Activated CD4-positive, alpha-beta T cell treated with anti-CD3 and anti-CD28 coated beads, Interleukin-2, Interleukin-6, amounts not matched to agents 100 ng/mL and 50 ng/mL, durations not matched to agents 16 hours and 8 hours (primary cell): ENCODE measurements at places on chromosomes 1 and 21.
A peak's percentile ranks its signal among the peaks of the same experiment; 100 is the strongest.

DNA sequence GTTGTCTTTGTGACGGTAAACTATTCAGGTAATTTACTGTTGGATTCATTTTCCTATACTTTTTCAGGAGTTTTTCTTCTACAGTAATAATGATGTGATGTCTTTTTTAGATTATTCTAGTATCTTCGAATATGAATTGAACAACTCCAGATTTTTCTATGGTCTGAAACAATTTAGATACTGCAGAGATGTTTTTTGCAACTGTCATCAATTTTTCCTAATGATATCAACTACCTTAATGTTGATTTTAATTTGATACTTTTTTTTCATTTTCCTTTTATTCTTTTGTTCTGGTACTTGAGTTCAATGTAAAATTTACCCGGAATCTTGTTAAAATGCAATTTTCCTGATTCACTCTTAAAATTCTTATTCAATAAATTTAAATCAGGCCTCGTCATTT, 110.4 kb downstream of the KCNT2 start:
- DNase-seq: no peak

DNA sequence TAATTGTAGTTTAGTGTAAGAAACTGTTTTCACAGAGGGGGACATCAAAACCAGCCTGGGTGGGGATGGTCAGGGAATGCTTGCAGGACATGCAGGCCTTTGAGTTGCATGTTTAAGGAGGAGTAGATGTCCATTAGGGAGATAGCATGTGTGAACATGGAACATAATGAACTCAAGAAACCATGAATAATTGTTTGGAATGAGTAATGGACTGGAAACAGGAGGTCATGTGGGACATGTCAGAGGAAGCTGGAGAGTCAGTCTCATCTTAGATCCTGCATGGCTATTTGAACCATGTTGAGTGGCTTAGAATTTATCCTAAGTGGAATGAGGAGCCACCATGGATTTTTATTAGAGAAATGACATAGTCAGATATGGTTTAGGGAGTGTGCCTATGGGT, 86.4 kb downstream of the RPE65 start:
- no peak for DNase-seq

GRCh38 chr1:182069028-182069466, 7.5 kb upstream of the ZNF648 start:
- DNase-seq: peak; percentile 54

DNA sequence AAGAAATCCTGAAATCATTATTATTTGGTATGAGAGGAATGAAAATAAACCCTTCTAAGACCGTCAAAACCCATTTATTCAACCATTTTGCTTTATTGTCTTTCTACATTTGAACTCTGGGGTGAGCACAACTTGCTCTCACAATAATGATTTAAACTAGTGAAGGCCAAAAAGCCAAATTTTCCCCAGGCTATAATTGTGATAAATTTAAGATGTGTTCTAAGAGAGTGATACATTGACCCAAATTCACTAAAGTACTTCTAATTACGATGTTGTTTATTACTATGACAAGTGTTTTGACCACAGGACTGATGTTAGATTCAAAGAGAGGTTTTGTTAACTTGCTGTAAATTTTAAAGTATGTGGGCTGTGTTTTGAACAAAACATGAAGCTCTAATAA, 670.9 kb upstream of the NR5A2 start:
- DNase-seq: no peak

GRCh38 chr21:28938726-28939125, 54.0 kb downstream of the LTN1 start:
- DNase-seq: no peak

DNA sequence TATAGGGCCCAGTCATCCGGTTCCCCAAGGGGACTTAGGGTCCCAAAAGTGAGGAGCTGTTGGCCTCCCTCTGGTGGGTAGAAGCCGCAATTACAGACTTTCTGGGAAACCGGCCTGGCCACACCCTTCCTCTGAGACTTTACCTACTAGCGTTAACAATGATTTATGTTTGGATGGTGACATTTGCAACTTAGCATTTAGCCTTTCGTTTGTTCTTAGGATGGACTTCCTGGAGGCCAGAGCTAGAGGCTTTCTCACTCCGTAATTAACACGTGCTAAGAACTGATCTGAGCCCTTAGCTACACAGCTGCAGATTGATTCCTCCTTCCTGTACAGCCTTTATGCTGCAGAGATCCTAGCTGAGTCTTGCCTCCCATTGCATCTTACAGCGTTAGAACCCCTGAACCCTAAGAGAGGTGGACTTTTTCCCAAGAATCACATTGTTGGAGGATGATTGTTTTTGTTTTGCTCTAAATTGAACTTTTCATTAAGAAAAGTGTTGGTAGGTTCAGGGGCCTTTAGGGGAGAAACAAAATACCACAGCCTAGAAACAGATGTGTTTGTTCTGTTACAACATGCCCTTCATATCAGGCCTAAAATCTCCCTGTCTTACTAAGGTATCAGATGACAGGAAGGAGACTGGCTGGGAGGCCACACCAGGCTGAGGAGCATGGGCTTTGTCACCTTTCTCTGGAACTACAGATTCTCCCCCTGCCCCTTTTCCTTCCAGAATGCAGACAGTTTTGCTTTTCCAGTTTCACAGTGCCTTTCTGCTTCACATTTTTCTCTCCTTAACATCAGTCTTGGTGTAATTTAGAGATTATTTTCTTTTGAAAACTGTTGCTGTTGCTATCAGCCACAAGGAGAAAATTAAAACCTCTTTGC, 1.9 kb downstream of the S100A11 start:
- peak; percentile 86 for DNase-seq

DNA sequence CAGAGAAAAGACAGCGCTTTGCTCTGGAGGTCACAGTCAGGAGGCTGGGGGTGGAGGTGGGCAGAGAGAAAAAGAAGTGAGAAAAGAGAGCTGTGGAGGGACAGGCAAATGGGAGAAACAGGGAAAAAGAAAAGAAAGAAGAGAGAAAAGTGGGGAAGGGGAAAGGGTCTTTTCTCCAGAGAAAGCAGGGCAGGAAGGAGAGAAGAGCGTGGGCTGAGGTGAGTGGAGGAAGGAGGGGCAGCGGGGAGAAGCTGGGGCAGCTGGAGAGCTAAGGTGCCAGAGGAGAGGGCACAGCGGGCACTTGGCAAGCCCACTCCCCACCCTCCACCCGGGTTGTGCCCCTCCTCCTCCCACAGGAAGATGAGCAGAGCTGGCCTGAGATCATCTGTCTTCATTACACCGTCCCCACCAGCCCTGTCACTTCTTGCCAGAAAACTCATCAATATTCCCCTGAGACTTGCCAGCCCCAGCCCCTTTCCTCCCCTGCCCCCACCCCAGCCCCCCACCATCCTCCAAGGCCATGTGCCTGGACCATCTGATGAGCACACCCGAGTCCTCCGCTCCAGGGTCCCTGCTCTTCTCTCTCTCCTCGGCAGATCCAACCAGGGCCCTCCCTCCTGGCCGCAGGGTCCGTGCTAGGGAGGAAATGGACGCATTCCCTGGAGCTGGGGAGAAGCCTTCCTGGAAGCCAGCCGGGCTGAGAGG, 17.0 kb upstream of the BLACAT1 start:
- DNase-seq: no peak

- DNase-seq: no peak
These were observed 6.5 kb downstream of the CACHD1 start for GRCh38 chr1:64476251-64476952.

GRCh38 chr1:61779231-61779630, 37.0 kb downstream of the PATJ start:
- DNase-seq: no peak

- DNase-seq: peak; percentile 45
These were observed 19.0 kb downstream of the BTG2 start for GRCh38 chr1:203324105-203325025.

- no peak for DNase-seq
These were observed 6.4 kb upstream of the AGL start for GRCh38 chr1:99843760-99844159.

DNA sequence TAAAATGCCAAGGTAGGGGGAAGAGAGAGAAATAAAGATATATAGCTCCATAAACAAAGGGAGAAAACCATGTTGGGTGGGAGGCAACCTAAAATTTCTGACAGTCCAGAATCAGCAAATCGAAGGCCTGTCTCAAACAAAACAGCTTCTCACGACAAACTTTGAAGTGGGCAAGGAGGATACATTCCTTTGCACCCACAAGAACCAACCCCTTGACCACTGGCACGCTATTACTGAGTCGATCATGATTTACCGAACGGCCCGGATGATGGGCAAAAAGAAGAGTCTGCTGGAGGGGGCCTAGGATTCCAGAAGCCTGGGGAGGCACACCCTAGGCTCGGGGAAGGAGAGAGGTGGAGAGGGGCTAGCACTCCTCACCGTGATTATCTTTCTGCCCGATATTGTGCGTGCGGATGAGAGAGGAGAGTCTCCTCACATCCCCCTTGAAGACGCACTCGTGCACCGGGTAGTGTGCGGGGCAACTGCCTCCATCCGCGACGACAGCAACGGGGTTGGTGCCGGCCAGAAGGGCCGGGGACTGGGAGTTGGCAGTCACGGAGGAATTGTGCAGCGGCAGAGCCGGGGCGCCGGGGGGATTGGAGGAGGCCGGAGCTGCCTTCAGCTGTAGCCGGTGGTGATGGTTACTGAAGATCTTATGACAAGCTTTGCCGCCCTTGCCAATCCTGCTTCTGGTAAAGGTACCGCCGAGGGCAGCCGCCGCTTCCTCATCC, 756 bp downstream of the ANKRD13C start:
- DNase-seq: peak; percentile 73

- DNase-seq: no peak
These were observed 1300.0 kb downstream of the PLA2G4A start for GRCh38 chr1:188128761-188129160.

GRCh38 chr1:185598332-185598731, 135.9 kb upstream of the HMCN1 start:
- DNase-seq: no peak

DNA sequence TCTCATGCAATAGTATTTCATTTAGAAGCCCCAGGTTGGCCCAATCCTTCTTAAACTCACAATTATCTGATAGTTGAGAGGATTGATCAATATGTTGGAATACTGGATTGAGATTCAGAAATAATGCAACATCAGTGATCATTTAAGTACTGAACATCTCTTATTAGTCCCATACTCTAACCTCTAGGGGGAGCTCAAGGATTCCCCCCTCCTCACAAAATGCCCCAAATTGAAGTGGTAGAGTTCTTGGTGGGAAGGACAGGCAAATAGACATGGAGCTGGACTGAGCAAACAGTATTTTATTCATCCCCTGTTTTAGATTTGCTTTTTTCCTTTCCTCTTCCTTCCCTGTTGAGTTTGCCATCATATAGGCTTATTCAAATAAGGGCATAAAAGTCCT, 62.8 kb downstream of the NGF start:
- peak; percentile 22 for DNase-seq

GRCh38 chr1:214186103-214186824, 94.7 kb upstream of the SMYD2 start:
- no peak for DNase-seq

- no peak for DNase-seq
These were observed 137.8 kb downstream of the GALNT2 start for GRCh38 chr1:230204842-230205241.

GRCh38 chr21:31222142-31222541, 121.9 kb downstream of the TIAM1 start:
- no peak for DNase-seq

DNA sequence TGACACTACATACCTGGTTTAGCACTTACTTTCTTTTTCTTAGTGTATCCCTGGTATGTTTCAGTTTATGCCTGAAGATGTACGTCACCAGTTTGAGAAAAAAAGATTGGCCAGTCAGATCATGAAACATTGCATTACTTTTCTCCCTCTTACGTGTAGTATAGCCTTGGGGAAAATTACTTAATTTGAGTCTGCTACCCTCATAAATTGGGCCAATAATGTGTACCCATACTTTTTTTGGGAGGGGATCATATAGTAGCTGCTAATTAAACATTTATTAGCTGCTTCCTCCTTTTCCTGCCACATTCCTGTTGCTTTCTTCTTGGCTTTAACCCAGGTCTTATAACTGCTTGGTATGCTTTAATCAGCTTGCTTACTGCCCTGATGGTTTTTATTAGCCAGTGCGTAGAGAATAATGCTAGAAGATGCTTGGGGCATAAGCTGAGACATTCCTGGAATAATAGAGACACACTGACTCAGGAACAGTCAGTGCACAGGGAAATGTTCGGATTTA, 32.1 kb downstream of the RABGAP1L start:
- no peak for DNase-seq
